ENCODE measurements at places on chromosomes 1 and 21. TPM values are rescaled to one million over a fixed set of nuclear protein-coding genes. Genes with fewer than 3 reads are reported as not detected.

Gene CHODL
- total RNA-seq, result 0.38 TPM

Gene GSTM1
- 50.3 TPM for total RNA-seq

DNA sequence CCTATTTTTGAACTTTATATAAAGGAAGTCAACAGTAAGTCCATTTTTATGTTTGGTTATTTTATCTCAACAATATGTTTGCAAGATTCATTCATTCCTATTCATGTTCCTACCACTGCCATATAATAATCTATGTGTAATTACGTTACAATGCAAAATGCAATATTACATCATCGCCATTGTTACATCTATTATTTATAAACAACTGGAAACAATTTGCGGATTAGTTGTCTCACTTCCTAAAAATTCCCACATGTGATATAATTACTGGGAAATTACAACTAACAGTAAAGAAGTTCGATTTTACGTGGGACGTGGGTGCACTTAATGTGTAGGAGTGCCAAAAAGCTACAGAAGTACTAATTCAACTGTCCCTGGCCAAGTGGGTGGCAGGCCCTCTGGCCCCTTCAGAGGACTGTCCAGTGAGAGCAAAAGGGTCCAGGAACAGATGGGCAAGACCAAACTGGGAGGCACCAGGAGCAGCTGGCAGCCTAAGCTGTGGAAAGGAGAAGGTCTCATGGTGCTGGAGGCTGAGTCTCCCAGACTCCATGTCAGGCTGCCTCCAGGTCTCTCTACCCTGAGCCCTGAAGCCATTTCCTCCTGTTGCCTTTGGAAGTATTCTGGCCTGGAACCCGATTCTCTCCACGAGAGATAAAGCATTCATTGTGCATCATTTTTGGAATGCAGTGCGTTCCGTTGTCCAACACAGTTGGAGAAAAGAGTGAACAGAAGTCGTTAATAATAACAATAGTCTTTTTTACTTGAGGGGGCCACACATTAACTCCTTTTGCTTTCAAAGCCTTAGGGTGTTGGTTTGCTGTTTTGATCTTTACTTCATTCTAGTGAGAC, 42.9 kb downstream of the TNNT2 start:
- H3K27ac ChIP-seq, result no peak overlapping the region
- H3K27me3 ChIP-seq, result no peaks in the 10 kb centered on the region
- no peak for DNase-seq
- H3K4me1 ChIP-seq, result no peaks in the 10 kb centered on the region
- H3K36me3 ChIP-seq, result no peaks in the 10 kb centered on the region

- H3K36me3 ChIP-seq, result no peaks in the 10 kb centered on the region
- DNase-seq, result no peak
- no peaks in the 10 kb centered on the region for H3K4me1 ChIP-seq
- H3K27me3 ChIP-seq, result no peaks in the 10 kb centered on the region
- no peak overlapping the region for H3K27ac ChIP-seq
These were observed 8.5 kb downstream of the OR10K2 start for GRCh38 chr1:158417586-158417985.

GRCh38 chr1:24714859-24715520, 30.3 kb upstream of the CLIC4 start:
- H3K36me3 ChIP-seq, result no peaks in the 10 kb centered on the region
- H3K27me3 ChIP-seq, result peaks cover 4% of the 10 kb centered on the region
- no peaks in the 10 kb centered on the region for H3K4me1 ChIP-seq
- H3K4me3 ChIP-seq, result no peak overlapping the region

- H3K27ac ChIP-seq, result no peak overlapping the region
- H3K27me3 ChIP-seq, result no peaks in the 10 kb centered on the region
- H3K4me3 ChIP-seq, result no peak overlapping the region
- DNase-seq, result no peak
- H3K4me1 ChIP-seq, result no peaks in the 10 kb centered on the region
These were observed 735 bp downstream of the CROCC start for GRCh38 chr1:16922466-16922865.

DNA sequence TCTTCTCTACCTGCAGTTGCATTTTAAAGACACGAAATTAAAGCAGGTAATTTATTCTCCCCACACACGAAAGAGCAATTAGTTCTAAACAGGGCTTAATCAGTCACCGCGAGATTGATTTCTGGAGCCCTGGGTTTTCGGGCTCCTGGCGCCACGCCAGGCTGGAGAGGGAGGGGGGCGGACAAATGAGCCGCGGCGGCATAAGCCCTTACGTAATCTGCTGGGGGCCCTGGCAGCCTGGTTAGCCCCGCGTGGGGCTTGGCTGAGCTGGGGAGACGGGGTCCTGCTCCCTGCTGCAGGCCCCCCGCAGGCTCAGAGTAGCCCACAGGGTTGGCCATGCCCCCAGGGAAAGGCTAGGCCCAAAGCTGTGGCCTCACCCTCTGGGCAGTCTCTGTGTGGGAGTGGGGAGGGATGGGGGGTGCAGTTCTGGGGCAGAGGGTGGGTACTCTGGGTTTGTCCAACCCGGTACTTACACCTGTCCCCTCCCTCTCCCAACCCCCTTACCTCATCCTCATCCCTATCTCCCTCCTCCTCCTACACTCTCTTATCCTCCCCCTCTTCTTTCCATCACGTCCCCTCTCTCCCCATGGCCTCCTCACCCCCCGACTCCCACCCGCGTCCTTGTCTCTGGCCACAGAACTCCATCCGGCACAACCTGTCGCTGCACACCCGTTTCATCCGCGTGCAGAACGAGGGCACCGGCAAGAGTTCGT, 19.9 kb downstream of the FOXO6 start:
- no peak overlapping the region for H3K4me3 ChIP-seq
- no peak overlapping the region for H3K27ac ChIP-seq
- peaks cover 83% of the 10 kb centered on the region for H3K27me3 ChIP-seq
- H3K4me1 ChIP-seq, result no peaks in the 10 kb centered on the region
- no peak for DNase-seq

- no peak overlapping the region for H3K4me3 ChIP-seq
- peaks cover 28% of the 10 kb centered on the region for H3K27me3 ChIP-seq
- no peaks in the 10 kb centered on the region for H3K36me3 ChIP-seq
- no peak for DNase-seq
- no peak overlapping the region for H3K27ac ChIP-seq
These were observed 19.4 kb downstream of the PLEKHA6 start for GRCh38 chr1:204340081-204340889.

DNA sequence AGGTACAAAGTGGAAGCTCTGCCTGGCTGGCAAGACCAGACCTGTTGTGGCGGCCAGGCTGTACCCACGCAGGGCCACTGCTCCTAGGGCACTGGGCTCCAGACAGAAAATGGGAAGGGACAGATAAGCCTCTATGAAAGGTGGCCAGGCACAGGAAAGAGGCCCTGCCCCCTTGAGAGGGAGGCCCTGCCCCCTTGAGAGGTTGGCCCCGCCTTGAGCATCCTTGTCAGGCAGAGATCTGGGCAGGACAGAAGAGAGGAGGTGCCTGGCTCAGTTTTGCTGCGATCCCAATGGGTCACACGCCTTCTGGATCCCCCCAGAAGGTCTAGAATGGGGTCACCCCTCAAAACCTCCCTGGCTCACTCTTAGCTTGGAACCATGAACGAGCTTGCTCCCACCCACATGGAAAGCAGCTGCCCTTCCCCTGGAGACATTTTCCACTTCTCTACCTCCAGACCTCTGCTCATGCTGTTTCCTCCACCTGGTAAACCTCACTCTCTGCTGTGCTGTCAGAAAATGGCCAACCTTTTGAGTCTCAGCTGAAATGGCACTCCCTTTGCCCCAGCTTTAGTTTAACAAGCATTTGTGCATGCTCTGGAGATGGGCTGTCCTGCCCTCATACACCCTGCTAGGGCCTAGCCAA, 17.5 kb upstream of the ECE1 start:
- H3K27ac ChIP-seq, result peak overlapping the region; percentile 20
- no peaks in the 10 kb centered on the region for H3K36me3 ChIP-seq

DNA sequence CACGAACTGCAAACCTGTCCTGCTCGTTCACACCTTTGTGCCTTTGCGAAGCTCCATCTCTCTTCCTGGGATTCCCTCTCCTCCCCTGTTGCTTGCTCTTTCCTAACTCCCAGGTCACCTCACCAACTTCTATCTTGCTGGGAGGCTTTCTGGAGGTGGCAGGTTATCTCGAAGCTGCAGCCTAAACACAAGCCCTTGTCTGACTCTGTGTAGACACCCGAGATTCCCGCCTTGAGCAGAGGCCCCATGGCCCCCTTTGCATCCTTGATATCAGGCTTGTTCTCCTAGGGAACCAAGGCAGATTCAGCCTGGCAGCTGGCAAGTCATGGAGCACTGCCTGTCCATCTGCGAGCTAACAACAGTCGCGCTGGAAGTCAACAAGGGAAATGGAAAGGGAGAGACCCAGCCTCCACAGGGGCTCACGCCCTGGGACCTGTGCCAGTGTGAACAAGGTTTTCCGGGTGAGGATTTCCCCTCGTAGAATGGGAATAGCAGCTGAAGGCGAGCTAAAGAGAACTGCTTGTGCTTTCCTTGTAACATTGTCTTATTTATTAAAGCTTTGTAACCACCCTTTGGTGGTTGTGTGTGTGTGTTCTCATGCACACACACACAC, 109.5 kb upstream of the JUN start:
- no peaks in the 10 kb centered on the region for H3K36me3 ChIP-seq
- peaks cover 9% of the 10 kb centered on the region for H3K27me3 ChIP-seq
- peaks cover 2% of the 10 kb centered on the region for H3K4me1 ChIP-seq
- no peak overlapping the region for H3K27ac ChIP-seq
- H3K4me3 ChIP-seq, result no peak overlapping the region
- no peak for DNase-seq

DNA sequence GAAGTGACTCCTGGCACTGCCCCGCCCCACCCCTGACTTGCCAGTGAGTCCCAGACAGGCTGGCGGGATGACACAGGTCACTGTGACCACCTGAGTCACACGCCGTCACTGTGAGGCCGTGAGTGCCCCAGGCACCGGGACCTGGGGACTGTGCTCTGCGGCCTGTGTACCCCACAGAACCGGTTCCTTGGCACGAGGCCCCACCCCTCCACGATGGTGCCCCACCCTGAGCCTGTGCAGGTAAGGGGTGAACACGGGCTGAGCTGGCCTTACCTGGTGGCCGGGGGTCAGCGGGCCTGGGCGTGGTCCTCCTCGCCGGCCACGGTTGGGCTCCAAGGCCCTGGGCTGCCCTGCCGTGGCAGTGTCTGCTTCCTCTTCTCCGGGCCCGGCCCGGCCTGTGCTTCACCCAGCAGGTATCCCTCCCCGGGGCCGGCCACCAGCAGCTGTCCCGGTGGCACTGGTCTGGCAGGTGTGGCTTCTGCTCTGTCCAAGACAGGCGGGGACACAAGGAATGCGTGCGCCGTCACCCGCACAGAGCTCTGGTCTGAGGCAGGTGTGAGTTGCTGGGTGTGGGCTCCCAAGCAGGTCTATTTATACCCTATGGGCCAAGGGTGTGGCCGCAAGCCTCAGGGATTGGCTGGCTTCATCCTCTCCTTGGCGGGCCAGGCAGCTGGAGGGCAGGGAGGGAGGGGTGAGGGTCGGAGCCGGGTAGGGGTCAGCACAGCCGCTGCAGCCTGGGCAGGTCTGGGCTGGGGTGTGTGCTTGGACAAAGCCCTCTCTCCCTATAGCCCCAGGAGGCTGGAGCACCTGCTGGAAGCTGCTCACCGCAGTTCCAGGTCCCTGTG, at the start of gene RNF223:
Gene RNF223 (minus strand): TSS at position 564 of the 845 bp plus-strand sequence. CDS start 1,740 bp downstream, outside the sequence.
- DNase-seq, result no peak
- H3K27ac ChIP-seq, result no peak within 1 kb of the TSS
- H3K4me3 ChIP-seq, result no peak within 1 kb of the TSS
- peaks cover 49% of the 10 kb centered on the region for H3K27me3 ChIP-seq
- peaks cover 8% of the 10 kb centered on the region for H3K4me1 ChIP-seq
